HTR-8/SVneo (cell line): ENCODE measurements at places on chromosomes 3 and 15.
A peak's percentile ranks its signal among the peaks of the same experiment; 100 is the strongest.

- no peak for DNase-seq
Observed at GRCh38 chr3:131540821-131541220, 38.0 kb upstream of the MRPL3 start.

DNA sequence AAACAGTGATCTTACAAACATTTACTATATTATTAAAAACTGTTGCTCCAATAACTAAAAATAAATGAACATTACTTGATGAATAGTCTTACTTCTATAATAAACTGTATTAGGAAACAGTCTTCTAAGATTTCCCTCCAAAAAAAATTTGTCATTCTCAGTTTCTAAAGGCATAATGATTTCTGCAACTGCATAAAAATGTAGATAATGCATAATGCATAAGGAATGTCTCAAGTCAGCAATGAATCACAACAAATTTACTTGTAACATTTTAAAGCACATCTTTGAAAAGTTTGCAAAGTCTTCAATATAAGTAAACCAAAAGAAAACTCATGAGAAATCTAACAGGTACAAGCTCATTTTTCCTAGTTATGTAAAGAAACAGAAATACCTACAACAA is 113.5 kb downstream of the VPS13C start:
- no peak for DNase-seq

DNA sequence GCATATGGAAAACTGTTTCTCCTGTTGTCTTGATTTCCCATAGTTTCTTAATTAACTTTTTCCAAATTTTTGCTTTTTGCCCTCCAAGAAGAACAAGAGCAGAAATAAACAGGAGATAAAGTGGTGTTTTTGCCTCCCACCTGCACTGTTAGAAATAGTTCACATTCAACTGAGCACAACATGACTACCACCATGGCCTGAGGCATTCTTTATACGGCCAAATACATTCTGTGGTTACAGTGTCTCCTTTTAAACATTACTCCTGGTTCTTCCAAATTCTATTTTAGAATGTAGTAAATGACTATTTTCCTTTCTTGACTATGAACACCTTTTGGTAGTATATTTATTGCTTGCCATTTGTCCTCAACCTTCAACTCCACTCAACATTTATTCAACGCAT is 98.5 kb downstream of the LARS2 start:
- DNase-seq = no peak

DNA sequence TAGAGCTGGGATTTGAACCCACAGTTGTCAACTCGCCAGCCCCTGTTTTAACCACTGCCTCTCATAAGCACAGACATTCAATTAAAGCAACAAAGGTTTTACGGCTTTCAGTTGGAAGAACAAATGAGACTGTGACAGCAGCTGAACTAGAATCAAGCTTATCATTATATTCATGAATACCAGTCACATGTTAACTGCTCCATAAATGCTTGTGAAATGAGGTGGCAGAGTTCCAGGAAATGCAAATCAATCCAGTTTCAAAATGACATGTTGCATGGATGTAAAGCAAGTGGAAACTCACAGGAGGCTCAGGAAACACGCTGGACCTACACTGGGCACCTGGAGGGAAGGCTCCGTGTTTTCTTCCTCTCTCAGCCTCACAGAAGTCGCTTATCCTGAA is 3.9 kb downstream of the GP5 start:
- DNase-seq = no peak

GRCh38 chr15:67125589-67126502 is 60.4 kb downstream of the SMAD3 start:
- peak; percentile 96 for DNase-seq
